ENCODE measurements at places on chromosomes 16 and 17. TPM values are rescaled to one million over a fixed set of nuclear protein-coding genes. Genes with fewer than 3 reads are reported as not detected.

Gene NOXO1
- total RNA-seq, result 0.32 TPM

Gene CHAD
- 1.6 TPM for total RNA-seq

DNA sequence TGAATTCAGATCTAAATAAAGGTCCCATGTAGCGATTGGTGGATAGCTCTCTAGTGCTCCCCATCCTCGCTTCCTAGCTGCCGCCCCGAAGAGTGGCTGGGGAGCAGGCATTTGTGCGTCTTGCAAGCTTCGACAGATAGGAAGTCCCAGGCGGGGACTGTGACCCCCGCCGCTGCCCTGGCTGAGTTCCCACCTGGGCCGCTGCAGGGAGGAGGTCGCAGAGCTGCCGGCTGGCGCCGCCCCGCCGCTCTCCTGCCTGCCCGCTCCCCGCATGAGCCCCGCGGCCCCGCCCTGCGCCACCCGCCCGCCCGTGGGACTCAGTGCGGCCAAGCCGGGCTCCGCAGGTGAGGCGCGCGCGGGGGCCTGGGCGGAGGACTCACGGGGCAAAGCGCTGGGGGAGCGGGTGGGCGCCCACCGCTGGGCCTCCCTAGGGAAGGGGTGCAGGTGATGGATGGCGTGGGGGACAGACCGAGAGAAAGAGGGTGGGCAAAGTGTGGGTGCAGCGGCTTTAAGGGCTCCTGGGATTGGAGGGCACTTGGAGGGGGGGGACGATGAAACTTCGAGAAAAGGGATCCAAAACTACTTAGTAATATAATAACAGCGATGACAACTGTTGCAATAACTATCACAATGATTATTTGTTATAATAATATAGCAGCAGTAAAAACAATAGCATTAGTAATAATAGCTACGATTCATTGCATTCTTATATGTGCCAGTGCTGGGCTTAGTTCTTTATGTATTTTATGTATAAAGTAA is at the start of gene OTOA:
Gene OTOA, plus strand, starts transcription at position 80 of the 759 bp plus-strand sequence. CDS start 14,547 bp downstream, outside the sequence.
- no peak for DNase-seq

GRCh38 chr16:11171448-11171709 is 84.6 kb downstream of the SOCS1 start:
- no peak for DNase-seq

- DNase-seq, result no peak
Observed at GRCh38 chr16:14364386-14365199, 265.5 kb downstream of the PARN start.

DNA sequence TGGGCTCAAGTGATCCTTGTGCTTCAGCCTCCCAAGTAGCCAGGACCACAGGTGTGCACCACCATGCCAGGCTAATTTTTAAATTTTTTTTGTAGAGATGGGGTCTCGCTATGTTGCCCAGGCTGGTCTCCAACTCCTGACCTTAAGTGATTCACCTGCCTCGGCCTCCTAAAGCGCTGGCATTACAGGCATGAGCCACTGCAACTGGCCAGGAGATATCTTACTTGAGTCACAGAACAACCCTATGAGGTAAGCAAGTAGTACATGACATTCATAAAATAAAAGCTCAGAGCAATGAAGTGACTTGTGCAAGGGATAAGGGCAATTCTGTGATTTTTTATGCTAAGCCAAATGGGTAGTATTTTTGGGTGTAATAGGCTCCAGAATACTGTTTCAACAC is 57.3 kb downstream of the CDC27 start:
- no peak for DNase-seq

Gene JUP
- 146 TPM for total RNA-seq

Gene RND2
- 1.6 TPM for total RNA-seq

Gene SPATA22
- total RNA-seq, result not detected

- DNase-seq, result no peak
Observed at GRCh38 chr17:69117855-69118784, 23.6 kb downstream of the ABCA6 start.

GRCh38 chr17:75832652-75833400 is 11.4 kb downstream of the UNC13D start:
- no peak for DNase-seq

DNA sequence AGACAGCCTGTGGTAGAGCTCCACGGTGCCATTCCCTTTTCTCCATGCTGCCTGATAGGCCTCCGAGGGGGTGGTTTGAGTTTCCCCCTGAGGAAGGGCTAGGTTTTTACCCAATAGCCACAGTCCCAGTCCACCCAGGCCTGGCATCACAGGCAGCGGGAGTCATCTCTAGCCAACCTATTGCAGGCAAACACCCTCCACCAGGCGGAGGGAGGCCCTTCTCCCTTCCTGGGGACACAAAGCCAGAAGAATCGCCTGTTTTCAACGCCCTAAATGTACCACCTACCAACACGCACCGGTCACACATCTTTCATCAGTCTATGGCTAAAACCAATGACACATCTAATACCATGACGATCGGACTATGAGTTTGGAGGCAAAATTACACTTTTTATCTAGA is 7.4 kb downstream of the CSNK1D start:
- no peak for DNase-seq

GRCh38 chr16:47043970-47044684 is 70.7 kb upstream of the DNAJA2 start:
- DNase-seq, result no peak

DNA sequence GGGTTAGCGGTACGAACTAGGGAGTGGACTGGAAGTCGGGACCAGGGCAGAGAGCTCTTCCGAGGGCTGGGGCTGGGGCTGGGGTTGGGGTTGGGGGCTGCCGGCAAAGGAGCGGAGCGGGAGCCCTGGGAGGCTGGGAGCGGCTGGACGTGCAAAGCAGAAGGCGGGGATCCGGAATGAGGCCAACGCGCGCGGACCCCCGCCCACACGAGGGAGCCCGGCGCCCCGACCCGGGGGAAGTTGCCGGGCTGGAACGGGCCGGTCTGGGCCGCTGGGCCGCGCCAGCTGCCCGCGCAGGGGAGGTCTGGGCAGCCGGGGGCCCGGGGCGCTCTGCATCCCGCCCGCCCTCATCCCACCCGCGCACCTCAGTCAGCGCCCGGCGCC is 323 bp downstream of the ST3GAL2 start:
- DNase-seq, result no peak

DNA sequence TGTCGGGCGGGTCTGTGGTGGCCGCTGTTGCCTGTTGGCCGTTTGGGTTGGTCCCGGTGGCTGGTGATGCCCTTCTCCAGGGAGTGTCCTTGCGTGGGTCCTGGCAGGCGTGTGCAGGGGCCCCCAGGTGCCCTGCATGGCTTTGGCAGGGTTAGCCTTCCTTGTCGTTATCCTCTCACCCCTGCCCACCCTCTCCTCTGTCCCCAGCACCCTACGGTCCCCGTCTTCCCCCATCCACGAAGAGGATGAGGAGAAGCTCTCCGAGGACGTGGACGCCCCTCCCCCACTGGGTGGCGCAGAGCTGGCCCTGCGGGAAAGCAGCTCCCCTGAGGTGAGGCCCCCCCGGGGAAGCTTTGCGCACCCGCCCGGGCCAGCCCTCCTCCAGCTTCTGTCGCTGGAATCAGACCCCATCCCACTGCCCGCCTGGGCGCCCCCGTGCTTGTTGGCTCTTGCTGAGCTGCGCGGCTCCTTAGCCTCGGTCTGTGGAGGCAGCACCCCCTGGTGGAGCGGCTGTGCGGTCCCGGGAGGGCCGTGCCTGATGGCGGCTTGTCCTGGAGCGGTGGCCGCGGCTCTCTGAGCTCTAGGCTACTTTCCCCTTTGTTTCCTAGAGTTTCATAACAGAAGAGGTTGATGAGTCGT is 10.6 kb upstream of the NUDT16L1 start:
- peak; percentile 64 for DNase-seq

GRCh38 chr17:77451894-77452852 is 311.4 kb downstream of the SEC14L1 start:
- DNase-seq, result peak; percentile 78

Gene SAMD14
- 2.5 TPM for total RNA-seq

GRCh38 chr16:87844120-87844733 is 25.1 kb downstream of the SLC7A5 start:
- no peak for DNase-seq

- no peak for DNase-seq
Observed at GRCh38 chr17:76883744-76884525, 15.7 kb downstream of the MGAT5B start.

DNA sequence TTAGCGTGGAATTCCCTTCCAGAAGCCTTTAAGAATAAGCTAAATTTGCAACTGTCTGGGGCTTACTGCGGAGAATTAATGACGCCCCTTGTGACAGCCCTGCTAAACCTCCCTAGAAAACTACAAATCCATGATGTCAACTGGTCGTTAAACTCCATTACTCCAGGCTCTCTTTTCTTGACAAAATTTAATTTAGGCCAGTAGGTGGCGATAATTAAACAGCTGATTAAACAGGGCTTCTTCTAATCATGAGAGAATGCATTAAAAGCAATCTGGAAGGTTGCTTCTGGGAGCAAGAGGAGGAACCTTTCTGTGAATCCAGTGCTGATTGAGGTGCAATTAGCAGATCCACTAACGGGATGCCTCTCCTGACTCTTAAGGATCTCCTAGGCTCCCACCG is 8.1 kb upstream of the NLRP1 start:
- no peak for DNase-seq

GRCh38 chr17:67401598-67402504 is 24.8 kb downstream of the PITPNC1 start:
- no peak for DNase-seq

GRCh38 chr16:23310217-23310616 is 8.1 kb downstream of the SCNN1B start:
- DNase-seq, result no peak

- DNase-seq, result no peak
Observed at GRCh38 chr16:17334096-17334495, 136.7 kb downstream of the XYLT1 start.

DNA sequence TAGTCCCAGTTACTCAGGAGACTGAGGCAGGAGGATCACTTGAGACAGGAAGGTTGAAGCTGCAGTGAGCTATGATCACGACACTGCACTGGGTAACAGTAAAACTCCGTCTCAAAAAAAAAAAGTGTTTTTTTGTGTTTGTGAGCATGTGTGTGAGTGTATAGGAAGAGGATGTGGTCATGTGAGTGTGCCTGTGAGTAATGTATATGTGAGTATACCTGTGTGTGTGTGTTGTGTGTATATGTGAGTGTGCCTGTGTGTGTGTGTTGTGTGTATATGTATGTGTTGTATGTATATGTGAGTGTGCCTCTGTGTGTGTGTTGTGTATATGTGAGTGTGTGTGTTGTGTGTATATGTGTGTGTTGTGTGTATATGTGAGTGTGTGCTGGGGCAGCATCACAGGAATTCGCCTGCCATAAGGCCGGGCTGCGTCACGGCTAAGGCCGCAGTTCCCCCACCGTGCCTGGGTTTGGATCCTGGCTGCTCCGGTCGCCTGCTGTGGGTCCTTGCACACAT is 21.4 kb upstream of the NPTX1 start:
- no peak for DNase-seq

Gene OR4D1
- total RNA-seq, result 0.34 TPM

Gene MYL4
- not detected for total RNA-seq

Gene HLF
- total RNA-seq, result 26.5 TPM

DNA sequence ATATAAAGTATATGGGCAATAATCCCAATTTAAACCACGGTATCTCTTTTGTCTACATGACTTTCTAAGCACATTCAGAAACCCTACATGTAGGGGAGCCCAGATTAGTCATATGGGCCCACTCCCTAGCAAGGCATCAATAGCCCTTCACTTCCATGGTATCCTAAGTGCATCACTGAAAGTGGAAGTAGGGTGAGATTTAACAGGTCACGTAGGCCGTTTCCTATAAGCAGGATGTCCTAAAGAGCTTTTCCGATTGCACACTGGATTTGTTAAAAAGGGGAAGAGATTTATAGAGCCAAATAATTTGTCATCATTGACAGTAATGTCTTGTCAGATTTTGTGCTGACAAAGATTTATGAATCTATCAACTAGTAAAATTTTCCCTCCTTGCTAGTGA is 39.0 kb downstream of the CA4 start:
- DNase-seq, result no peak

GRCh38 chr17:21246698-21247097 is 6.5 kb downstream of the NATD1 start:
- no peak for DNase-seq

Data from prostate gland (tissue), 2 donors.